ENCODE measurements at places on chromosomes 2 and 18. TPM values are rescaled to one million over a fixed set of nuclear protein-coding genes. Genes with fewer than 3 reads are reported as not detected.

Gene GLB1L
- total RNA-seq, result 4.5 TPM

Gene SLC23A3
- 5.1 TPM for total RNA-seq

Gene GPD2
- 80.0 TPM for total RNA-seq

Gene TMX3
- 32.6 TPM for total RNA-seq

Gene CYS1
- total RNA-seq, result 0.37 TPM

Gene DNAH7
- 2.6 TPM for total RNA-seq

Gene FBXO48
- 2.1 TPM for total RNA-seq

Gene MDH1B
- total RNA-seq, result 0.20 TPM

Gene CCDC178
- total RNA-seq, result not detected

Gene KRTCAP3
- 90.0 TPM for total RNA-seq

DNA sequence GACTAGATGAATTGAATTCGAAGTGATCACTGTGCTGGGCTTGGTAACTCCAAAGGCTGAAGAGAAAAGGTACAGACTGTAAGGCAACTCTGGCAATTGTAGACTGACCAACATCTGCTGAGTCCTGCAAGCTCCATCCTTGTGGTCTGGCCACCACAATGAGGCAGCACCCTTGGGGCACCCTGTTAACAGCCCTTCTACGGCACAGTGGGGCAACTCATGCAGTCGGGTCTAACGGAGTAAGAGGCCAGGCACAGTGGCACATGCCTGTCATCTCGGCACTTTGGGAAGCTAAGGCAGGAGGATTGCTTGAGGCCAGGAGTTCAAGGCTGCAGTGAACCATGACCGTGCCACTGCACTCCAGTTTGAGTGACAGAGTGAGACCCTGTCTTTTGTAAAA is 126.8 kb downstream of the ZAP70 start:
- no peak for DNase-seq

- DNase-seq, result peak; percentile 90
Measured at GRCh38 chr18:21735452-21736015, 5.1 kb upstream of the MIB1 start.

DNA sequence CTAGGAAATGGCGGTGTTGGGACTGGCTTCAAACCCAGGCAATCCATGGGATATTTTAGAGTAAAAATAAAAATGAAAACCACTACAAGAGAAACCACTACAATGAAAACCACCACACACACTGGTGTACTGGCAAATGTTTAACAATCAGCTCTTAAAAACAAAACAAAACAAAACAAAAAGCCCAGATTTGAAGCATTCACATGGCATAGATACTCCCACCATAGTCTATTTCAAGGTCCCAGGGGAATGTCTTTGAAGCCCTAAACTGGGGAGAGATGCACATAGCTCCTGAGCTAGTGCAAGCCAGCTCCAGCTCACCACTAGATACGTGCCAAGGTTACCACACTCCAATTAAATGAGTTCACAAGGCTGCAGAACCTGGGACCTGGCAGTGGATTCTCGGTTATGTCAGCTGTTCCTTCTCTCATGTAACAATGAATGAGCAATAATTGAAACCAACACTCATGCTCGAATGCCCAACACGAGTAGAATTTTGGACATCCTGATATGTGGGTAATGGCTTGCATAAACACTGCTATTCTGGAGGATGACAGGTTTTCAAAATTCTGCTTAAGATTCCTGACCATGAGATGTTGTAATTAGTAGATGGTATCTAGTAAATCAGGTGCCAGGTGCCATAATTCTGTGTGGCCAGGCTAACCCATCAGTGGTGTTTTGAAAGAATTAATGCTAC is 102.2 kb downstream of the OSBPL6 start:
- no peak for DNase-seq

DNA sequence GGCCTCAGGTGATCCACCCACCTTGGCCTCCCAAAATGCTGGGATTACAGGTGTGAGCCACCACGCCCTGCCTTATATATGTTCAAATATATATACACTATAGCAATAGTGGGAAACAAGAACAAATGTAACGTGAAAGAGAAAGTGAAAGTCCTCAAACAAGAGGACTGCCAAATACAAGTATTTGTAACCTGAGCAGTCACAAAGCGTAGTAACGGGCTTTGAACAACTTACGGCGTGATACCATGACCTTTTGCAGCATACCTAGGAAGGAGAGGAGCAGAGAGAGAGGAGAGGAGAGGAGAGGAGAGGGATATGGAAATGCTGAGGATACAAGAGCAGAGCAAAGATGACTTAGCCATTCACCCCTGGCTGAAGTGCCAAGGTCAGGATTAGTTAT is 113.8 kb upstream of the RGPD4 start:
- DNase-seq, result no peak

- no peak for DNase-seq
Measured at GRCh38 chr18:54783139-54783538, 45.1 kb upstream of the RAB27B start.

GRCh38 chr2:208142925-208143799 is 2.8 kb downstream of the CRYGB start:
- no peak for DNase-seq

DNA sequence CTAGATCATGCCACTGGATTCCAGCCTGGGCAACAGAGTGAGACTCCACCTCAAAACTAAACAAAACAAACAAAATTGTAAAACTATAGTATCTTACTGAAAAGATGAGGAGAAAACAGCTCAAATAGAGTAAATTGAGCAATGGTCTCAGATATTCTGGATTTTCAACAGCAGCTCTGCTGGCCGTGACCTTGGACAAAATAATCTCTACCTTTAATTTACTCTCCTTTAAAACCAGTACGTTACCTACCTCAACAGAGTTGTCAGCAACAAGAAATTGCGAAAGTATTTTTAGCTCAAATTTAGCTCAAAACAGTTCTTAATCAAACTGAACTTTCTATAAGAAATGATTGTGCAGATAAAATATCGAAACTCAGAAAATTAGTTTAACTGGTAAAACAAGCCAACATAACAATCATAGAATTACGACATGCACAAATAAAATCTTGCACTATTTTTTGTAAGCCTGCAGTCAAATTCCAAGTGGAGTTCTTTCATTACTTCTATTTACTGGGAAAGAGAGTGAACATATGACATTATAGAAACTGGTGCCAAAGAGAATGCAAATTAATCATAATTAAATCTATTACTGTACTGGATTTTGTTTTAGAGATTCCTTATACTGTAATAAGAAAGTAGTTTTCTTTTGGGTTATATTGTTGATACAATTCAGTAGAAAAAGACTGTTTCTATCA is 40.8 kb downstream of the TRIP12 start:
- DNase-seq, result no peak

DNA sequence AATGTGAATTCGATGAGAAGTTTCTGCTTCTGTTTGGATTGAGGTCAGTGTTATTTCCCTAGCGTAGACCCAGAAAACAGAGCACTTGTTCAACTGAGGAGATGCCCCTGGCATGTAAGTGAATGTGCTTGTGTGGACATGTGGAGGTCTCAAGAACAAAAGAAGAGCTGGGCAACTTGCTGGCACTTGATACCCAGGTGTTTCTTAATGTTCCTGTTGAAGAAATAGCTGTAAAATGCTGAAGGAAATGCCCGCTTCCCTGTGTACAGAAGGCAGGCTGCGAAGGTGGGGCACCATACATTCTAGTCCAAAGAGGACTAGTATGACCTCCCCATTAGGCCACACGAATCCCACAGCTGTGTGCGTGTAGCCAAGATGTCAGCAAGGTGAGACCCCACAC is 9.8 kb upstream of the LBH start:
- no peak for DNase-seq

GRCh38 chr2:175679231-175679630 is 322.8 kb downstream of the LNPK start:
- DNase-seq, result no peak

GRCh38 chr2:181682795-181683517 is 2.6 kb upstream of the NEUROD1 start:
- DNase-seq, result no peak

DNA sequence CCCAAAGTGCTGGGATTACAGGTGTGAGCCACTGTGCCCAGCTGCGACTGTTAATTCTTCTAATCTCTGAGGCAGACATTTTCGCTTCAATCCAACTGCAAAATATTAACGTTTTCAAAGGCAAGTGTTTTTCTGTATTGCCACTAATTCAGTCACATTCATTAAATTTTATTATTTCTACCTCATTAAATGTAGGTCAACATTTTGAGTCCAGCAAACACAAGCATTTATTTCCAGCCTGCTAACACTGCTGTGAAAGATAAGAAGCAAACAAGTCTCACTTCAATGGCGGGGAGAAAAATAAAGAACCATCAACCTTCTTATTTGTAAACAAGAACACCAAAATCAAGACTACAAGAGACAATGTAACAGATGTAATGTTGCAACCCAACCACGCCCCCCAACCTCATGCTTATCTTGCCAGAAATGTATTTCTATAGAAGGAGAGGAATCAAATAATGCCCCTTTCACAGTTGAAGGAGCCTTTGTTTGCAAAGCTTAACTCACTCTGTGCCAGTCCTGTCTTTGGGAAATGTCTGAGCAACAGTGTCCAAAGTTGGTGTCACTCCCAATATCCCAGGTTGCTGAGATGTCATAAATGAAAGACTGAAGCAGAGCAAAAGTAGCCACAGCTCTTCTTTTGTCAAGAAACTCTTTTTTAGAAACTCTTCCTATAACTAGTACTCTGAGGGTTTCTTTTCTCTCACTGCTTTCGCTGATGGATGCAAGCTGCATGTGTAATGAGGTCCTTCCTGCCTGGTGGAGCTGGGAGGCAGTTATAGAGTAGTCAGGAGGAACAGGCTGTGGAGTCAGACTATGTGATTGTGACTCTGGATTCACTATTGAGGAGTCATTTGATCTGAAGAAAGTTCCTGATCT is 8.6 kb downstream of the DOCK10 start:
- DNase-seq, result no peak

DNA sequence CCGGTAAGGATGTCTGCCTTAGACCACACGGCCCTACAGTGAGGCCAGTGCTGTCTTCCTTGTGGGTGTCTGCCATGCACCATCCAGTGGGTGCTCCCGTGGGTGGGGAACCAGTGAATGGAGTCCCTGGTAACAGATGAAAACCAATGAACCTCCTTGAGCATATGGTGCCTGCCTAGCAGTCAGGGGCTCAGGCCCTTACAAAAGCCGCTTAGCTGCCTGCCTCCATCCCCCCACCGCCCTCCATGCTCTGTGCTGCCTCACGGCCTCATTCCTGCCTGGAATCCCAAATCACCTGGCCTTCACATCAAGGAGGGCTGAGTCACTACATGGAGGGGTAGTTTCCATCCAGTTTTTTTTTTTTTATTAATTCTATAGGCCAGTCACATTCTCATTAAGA is 30.8 kb upstream of the TRIB2 start:
- DNase-seq, result no peak

- DNase-seq, result no peak
Measured at GRCh38 chr18:13984080-13984479, 68.7 kb upstream of the MC2R start.

DNA sequence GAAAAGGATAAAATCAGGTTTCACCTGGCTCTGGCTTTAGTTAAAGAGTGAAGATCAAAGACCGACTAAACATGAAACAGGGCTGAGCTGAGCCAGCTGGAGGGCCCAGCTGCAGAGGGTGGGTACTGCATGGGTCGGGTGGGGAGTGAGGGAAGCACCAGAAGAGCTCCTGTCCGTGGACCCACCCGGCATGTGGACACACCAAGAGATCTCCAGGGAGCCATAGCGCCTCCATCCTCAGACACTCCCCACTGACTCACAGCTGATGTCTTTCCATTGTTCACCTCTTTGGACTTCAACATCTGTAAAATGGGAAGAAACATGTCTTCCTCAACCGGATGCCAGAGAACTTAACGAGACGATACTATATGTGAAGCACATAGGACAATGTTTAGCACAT is 178.3 kb upstream of the KLHL29 start:
- no peak for DNase-seq

DNA sequence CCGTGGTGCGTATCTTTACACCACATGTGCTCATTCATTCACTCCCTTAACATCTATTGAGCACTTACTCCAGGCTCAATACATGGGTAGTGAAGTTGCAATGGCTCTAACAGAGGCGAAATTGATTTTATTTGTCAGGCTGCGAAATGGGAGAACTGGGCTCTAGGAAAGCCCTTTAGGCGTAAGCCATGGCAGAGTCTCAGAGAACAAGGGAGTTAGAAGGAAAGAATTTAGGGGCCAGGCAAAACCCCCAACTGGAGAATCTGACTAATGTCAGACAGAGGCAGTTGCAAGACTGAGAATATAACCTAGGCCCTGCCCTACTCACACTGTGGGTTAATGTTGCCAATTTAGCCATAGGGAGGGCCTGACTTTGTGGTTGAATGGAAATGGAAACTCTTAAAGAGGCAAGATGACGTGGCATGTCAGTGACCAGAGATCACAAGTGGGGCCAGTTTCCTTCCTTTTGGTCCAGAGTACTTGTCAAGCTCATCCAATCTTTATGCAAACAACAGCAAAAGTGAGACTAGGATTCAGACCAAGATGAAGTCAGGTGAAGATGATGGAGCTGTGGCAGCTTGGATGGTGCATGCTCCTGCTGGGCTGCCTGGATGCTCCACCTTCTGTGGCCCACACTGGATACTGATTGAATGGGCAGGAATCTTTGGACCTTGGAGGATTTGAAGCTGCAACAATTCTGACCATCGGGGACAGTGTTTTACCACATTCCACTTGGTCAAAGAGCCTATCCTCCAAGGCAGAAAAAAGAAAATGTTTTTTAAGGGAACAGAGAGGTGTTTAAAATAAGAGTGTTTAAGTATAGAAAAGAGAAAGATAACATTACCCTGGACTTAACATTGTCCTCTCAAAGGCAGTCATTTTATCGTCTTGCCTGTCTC is 92.2 kb downstream of the CAPN13 start:
- DNase-seq, result no peak

GRCh38 chr18:7748251-7749007 is 181.3 kb downstream of the PTPRM start:
- no peak for DNase-seq

- no peak for DNase-seq
Measured at GRCh38 chr2:189802396-189802912, 18.2 kb downstream of the PMS1 start.

- DNase-seq, result no peak
Measured at GRCh38 chr2:234710587-234710986, 213.7 kb upstream of the ARL4C start.

DNA sequence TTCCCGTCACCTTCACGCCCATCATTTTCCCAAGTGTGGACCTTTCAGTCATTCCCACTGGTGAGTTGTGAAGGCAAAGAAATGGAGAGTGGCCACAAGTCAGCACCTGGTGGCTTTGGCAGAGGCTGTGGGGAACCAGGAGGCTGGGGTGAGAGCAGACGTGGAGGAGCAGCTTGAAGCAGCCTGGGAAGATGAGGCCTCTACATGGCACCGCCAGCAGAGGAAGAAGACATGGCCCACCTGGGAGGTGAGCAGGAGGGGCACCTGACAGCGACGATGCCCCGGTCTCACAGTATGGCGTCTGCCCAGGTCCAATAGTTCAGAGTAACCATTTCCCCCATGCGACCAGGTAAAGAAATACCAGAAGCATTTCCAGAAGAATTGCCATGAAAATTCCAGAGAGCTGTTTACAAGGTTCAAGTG is 69.0 kb downstream of the TPO start:
- DNase-seq, result no peak
